ENCODE measurements at places on chromosomes 5 and 9.

GRCh38 chr5:99715921-99716320 is 787.1 kb upstream of the CHD1 start:
- DNase-seq = no peak

- DNase-seq = no peak
Measured at GRCh38 chr9:114722081-114722621, 40.2 kb upstream of the TEX48 start.

GRCh38 chr9:127187231-127187956 is 65.0 kb upstream of the ANGPTL2 start:
- no peak for DNase-seq

DNA sequence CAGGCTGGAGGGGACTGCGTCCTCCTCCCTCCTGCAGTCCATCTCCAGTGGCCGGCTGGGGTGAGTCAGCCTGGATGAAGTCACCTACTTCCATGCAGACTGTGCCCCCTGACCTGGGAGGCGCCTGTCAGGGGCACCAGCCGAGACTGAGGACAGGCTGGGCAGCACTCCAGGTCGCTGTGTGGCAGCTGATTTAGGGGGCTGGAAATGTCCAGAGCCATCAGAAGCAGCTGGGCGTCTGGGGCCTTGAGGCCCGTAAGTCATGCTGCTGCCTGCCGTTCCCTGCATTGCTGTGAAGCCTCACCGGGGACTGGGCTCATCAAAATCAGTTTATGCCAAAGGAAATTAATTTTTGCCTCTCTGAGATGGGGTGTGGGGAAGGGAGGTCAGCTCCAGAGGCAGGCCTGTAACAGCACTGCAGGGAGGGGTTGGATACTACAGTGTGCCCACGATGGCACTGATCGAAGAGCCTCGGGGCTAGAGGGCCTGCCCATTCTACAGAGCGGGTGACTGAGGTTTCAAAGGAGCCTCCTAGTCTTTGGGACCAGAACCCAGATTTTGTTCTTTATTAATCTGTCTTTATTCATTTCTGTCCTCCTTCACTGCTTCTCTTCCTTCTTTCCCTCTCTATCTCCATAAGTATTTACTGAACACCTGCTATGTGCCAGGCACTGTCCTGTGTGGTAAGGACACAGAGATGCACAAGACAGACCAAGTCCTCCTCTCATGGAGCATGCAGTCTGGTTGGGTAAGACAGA is 70.4 kb upstream of the PSD2 start:
- no peak for DNase-seq

DNA sequence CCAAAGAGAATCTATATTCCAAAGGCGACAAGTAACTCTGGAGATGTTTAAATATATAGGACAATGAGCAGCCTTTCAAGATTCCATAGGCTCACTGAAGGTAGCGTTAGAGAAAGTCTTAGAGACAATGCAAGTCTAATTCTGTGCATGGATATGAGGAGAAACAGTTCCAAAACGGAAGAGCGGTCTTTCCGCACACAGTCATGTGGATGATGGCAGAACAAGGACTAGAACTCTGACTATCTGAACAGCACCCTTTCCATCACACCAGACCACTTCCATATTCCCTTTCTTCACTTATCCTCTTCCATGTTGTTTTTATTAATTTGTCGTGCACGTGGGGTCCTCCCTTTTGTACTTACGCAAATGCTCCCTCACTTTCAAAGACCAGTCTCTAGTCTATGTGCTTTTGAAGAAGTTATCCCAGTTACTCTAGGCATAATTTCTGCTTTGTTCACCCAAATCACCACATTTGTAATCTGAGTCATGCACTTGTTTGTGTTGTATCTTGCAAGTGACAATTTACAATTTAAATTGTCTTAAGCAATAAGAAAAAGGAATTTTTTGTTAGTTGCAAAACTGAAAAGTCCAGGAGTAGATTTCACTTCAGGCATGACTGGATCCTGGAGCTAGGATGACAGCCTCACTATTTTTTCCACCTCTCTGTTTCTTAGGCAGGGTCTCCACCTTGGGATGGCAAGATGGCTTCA is 116.0 kb upstream of the ADRA1B start:
- DNase-seq = no peak

GRCh38 chr5:17425385-17426070 is 72.5 kb upstream of the TAF11L2 start:
- no peak for DNase-seq

GRCh38 chr5:37695647-37696046 is 144.2 kb downstream of the GDNF start:
- DNase-seq = no peak

DNA sequence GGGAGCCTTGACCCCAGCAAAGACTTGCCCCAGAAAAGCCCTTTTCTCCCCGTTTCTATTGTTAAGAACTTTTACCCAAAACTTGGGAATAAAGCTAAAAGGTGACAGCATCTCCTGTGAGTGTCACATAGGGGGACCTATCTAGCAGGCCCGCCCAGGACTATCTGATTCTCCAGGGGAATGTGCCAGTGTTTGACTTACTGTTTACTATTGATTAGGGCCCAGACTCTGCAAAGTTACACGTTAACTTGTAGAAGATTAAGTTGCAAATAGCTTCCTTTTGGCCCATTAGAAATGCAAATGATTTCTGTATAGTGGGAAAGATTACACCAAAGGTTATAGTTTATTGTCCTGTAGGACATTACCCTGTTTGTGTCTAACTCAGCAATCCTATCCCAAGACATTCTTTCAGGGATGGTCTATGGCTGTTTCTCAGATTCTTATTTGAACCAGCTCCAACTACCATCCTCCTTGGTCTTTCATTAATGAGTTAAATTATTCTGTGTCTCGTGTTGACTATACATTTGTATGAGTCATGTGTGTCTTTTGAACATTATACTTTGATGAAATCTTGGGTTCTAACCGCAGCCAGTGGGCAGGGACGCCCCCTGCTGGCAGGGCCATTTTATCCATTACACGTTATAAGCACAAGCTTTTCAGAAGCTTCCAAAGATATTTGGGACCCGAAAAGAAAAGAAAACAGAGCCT is 60.7 kb downstream of the HRH2 start:
- DNase-seq = peak; percentile 65

- no peak for DNase-seq
Measured at GRCh38 chr5:56346741-56347535, 113.8 kb upstream of the ANKRD55 start.

DNA sequence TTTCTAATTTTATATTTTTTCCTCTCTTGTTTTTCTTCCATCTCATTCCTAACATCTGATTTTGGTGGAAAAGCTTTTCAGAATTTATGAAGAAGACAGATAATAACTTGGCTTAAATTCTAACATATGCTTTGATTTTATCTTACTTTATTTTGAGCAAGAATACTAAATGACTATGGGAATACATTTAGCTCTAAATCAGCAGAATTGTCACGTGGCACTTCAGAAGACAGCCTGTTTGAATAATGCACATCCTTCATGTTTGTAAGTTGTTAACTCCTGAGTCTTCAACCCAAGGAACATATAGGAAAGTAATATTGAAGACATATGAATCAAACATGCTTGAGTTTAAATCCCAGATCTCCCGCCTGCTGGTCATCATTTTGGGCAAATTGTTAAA is 90.3 kb downstream of the NTRK2 start:
- no peak for DNase-seq

- DNase-seq = no peak
Measured at GRCh38 chr5:17229313-17229712, 11.9 kb downstream of the BASP1 start.

DNA sequence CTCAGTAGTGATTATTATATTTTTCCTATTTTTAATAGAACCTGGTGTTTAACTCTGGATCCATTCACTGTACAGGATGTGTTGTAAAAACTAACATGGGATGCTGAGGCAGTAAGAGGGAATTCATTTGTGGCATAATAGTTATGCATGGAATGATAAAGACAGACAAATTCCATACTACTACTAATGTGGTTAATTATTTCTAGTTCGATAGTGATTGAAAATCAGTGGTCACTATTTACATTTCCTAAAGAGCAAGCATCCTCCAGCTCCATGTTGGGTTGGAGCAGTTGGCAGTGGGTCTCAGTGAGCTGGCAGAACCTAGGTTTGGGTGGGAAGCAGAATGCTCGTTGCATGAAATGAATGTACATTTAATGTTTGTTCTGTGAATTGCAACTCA is 122.6 kb downstream of the SAXO1 start:
- no peak for DNase-seq
